ENCODE measurements at places on chromosomes 5 and 9.

GRCh38 chr5:151868451-151868850 is 56.2 kb downstream of the GLRA1 start:
- DNase-seq = no peak

DNA sequence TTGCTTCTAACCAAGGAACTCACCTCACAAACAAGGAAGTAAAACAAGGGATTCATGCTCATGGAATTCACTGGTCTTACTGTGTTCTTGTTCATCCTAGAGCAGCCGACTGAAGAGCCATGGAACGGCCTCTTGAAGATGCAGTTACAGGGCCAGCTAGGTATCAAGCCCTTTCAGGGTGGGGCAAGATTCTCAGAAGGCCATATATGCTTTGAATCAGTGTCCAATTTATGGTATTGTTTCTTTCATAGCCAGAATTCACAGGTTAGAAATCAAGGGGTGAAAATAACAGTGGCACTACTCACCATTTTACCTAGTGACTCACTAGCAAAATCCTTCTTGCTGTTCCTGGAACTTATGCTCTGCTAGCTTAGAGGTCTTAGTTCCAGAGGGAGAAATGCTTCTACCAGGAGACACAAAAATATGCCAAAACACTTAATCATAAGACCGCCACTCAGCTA is 159.5 kb upstream of the CDH10 start:
- DNase-seq = no peak

DNA sequence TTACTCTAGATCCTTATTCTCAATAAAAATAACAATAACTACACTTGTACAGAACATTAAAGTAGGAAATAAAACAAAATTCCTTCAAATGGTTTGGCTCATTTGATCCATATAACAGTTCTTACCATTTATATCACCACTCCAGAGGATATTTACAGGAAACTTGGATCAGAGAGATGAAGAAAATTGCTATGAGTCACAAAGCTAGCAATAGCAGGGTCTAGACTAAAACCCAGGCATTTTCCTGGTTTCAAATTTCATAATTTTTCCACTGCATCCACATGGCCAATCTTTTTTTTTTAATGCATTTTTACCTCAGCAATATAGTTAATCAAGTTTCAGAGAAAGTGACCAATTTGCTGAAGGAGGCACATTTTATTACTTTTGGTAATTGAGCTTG is 299.2 kb downstream of the ELAVL2 start:
- no peak for DNase-seq

GRCh38 chr5:157088342-157088990 is 20.4 kb downstream of the HAVCR2 start:
- DNase-seq = no peak

DNA sequence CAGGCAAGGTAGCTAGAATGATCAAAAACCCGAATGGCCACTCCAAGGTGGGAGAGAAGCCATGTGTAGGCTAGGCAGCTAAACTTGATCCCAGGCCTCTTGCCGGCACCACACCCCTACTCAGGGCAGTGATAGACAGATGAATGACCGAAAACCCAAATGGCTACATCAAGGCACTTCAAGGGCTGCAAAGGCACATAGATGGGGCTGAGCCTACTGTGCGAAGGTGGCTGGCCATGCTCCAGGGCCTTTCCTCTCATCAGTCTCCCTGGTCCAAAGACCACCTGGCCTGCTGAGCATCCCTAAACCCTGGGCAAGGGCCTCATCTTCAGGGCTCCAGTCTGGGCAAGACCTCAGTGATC is 3.7 kb upstream of the TIFAB start:
- DNase-seq = no peak

DNA sequence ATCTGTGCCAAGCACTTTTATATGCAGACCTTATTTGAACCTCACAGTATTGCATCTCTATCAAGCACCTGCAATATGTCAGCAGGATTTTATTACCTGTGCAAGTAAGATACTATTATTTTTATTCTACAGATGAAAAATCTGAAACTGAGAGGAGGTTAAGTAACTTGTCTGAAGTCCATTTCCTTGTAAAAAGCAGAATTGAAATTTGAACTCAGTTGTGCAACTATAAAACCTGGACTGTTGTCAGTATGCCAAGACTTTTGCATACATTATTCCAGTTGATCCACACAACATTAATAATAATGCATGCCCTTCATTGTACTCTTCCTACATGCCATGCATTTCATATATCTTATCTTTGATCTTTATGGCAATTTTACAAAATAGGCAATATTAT is 82.2 kb upstream of the BRINP1 start:
- DNase-seq = no peak

DNA sequence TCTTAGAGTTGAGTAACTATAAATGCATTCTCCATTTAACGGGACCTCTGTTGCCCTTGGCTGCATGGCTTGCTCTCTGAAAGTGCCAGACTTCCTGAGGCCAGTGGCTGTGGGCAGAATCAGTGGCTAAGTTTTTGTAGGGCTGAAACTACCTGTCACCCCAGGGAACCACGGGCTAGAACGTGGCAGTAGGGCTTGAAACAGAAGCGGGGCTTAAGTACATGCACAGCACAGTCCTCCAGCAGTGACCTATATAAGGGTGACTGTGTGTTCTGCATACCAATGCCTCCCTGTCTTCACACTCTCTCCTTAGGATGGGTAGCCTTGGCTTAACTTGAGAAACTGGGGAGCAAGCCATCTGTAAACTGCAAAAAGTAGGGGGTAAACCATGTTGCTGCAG is 43.6 kb upstream of the LRRTM2 start:
- no peak for DNase-seq

- no peak for DNase-seq
Observed at GRCh38 chr5:25516141-25516540, 871.4 kb upstream of the CDH10 start.

- DNase-seq = no peak
Observed at GRCh38 chr5:42491699-42492098, 68.5 kb downstream of the GHR start.

GRCh38 chr5:873328-873727 is 19.3 kb downstream of the BRD9 start:
- no peak for DNase-seq

- DNase-seq = no peak
Observed at GRCh38 chr9:18385696-18386490, 88.1 kb upstream of the ADAMTSL1 start.

- DNase-seq = no peak
Observed at GRCh38 chr5:160118349-160119141, 705 bp downstream of the PWWP2A start.

DNA sequence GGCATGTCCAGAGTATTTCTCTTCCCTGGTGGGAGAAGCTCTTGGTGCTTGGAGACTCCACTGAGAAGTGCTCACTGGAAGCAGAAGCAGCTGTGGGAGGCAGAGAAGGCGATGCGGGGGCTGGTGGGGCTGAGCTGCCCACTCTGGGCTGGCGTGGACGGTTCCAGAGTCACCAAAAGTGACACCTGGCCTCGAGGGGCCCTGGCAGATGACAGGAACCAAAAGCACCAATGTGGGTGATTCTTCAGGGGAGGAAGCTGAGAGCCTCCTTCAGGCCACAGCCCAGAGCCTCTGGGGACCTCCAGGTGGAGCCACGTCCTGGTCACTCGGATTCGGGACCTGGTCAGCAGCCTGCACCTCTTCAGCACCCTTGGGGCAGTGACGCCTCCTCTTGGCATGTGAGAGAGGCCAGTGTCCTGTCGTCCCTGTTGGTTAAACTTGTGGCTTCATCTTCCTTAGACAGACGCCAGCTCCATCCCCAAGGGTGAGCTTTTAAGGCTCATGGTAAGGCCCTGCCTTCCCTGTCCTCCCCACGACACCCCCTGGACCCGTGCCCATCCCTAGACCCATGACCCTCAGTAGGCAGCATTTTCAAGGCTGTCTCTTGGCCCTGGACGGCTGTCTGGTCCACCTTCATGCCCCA is 78.7 kb upstream of the IRX4 start:
- no peak for DNase-seq

- no peak for DNase-seq
Observed at GRCh38 chr9:86175223-86175622, 75.9 kb upstream of the GOLM1 start.

GRCh38 chr5:178404987-178405386 is 172.4 kb upstream of the PHYKPL start:
- DNase-seq = no peak

GRCh38 chr5:180197016-180197702 is 11.9 kb downstream of the RASGEF1C start:
- DNase-seq = no peak

GRCh38 chr9:111645806-111646205 is 14.7 kb downstream of the DNAJC25 start:
- no peak for DNase-seq

- DNase-seq = no peak
Observed at GRCh38 chr9:20693068-20693467, 9.0 kb downstream of the FOCAD start.

DNA sequence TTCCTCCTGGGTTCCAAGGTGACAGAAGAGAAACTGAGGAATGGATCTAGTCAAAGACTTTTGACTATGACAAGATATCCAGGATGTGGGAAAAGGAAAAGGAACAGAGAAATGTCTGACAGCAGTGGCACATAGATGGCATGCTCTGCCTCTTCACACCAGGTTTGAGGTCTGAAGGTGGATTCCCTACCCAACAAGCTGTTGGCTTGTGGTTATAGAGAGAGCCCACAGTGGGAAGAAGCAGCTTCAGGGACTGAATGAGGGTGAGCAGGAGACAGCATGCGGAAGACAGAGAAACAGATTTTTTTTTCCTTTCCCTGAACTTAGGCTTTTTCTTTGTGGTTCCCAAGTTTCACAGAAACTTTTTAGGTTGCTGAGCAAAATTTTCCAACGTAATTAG is 20.6 kb downstream of the IFNW1 start:
- DNase-seq = no peak

DNA sequence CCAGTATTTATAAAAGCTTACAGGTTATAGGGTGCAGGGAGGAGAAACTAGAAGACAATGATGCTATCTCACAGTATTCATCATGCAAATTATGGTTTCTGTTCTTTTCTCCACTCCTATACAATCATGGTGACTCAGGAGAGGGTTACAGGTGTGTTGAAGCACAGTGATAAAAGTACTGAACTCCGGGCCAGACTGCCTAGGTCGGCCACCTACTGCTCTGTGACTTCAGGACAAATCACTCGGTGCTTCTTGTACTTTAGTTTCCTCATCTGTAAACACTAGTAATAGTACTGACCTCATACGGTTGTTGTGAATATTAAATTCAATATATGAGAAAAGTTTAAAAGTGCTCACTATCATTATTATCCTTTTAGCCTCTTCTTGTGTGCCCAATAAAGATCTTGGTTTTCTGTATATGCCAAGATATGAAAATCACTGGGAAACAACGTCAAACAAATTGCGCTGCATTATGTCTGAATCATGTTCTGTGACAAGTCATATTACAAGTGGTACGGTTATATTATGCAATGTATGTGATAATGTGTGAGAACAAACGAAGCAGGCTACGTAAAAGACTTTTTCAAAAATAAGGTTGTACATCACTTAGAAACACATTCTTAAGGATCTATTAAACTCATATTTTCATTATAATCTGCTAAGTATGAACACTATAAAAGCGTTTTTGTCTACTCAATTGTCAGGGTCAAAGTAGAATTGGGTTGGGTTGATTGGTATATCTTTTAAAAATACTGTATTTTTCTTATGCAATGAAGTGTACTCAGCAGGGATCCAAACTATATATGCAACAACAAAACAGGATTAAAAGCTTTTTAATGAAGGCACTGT is 153.3 kb downstream of the EFNA5 start:
- DNase-seq = no peak

DNA sequence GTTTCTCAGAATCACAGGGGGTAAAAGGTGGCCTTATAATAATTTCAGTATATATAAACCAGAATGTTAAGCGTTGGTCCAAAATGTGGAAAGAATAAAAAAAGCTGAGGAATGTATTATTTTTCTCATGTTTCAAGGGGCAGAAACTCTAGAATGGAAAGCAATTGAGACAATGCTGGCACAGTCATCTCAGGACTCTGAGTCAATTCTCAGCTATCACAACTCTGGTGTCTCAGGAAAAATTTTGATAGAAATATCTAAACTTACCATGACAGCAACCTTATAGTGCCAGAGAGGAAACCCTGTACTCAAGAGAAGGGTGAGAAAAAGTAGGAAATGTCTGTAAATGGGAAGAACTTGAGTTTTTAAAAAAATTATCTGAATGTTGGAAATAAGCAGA is 1189.4 kb upstream of the NUDT12 start:
- no peak for DNase-seq

- no peak for DNase-seq
Observed at GRCh38 chr5:82374637-82375036, 96.5 kb upstream of the RPS23 start.

GRCh38 chr9:124010665-124011321 is 775 bp upstream of the LHX2 start:
- no peak for DNase-seq

GRCh38 chr9:35962126-35962906 is 4.4 kb upstream of the OR2S2 start:
- DNase-seq = no peak

DNA sequence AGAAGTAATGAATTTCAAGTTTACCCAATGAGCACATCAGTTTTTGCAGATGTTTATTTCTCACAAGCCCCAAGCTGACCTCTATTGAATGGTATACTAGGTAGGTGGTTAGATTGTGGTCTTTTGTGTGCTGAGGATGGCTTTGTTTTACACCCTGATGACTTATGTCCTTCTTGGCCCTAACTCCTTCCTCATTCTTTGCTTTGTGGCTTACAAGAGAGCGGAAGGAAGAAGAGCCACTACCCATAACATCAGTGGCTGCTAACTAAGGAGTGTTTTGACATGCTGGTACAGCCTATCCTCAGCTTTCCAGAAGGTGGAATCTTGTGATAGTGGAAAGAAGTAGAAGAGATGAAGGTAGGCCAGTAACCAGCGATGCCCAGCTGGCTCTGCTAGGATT is 85.7 kb upstream of the NTRK2 start:
- DNase-seq = no peak

GRCh38 chr5:43033841-43034590 is 6.1 kb downstream of the ANXA2R start:
- no peak for DNase-seq

- DNase-seq = peak; percentile 91
Observed at GRCh38 chr9:134707031-134707680, 65.6 kb downstream of the COL5A1 start.

- DNase-seq = no peak
Observed at GRCh38 chr5:100787648-100788047, 115.4 kb downstream of the ST8SIA4 start.

- no peak for DNase-seq
Observed at GRCh38 chr5:83720836-83721537, at the start of gene HAPLN1. Gene HAPLN1, minus strand, starts transcription at chr5:83720855. Its CDS starts 47,332 bp downstream, at chr5:83673523.

DNA sequence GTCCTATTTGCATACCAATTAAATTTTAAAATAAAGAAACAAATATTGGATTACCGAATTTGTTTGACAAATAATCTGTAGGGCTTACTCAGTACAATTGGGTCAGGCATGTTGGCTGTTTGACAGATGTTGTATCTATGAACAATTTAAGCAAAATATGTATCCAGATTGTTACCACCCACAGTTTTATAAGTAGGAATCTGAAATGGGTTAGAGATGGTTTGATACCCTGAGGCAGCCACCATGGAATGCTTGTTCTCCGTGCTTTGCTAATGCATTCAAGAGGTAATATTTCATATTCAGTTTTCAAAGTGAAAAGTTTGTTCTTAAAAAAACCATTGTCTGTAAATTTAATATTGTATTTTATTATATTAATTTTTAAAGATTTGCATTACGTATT is 285.1 kb upstream of the ARRDC3 start:
- DNase-seq = no peak

GRCh38 chr9:131923766-131924165 is 155.9 kb downstream of the MED27 start:
- DNase-seq = no peak

- no peak for DNase-seq
Observed at GRCh38 chr5:14432931-14433589, 148.5 kb upstream of the OTULINL start.
